ENCODE measurements at places on chromosomes 6 and 20. TPM values are rescaled to one million over a fixed set of nuclear protein-coding genes. Genes with fewer than 3 reads are reported as not detected.

- H3K36me3 ChIP-seq = peaks cover 26% of the 10 kb centered on the region
- peaks cover 4% of the 10 kb centered on the region for H3K4me1 ChIP-seq
- DNase-seq = no peak
- H3K27ac ChIP-seq = no peak overlapping the region
Measured at GRCh38 chr20:43717616-43717995, 9.2 kb downstream of the GTSF1L start.

Gene TMC2
- not detected for total RNA-seq

Gene TAP2
- total RNA-seq = 3.4 TPM

Gene SPATA25
- 1.4 TPM for total RNA-seq

Gene ZNF391
- 8.6 TPM for total RNA-seq

Gene RIMS4
- total RNA-seq = 13.0 TPM

Gene TRIM10
- not detected for total RNA-seq
